Caco-2 (cell line): ENCODE measurements at places on chromosomes 13 and 19. TPM values are rescaled to one million over a fixed set of nuclear protein-coding genes. Genes with fewer than 3 reads are reported as not detected.
A peak's percentile ranks its signal among the peaks of the same experiment; 100 is the strongest.

Gene IGFL2
- 57.7 and 64.7 TPM in 2 replicates for total RNA-seq

DNA sequence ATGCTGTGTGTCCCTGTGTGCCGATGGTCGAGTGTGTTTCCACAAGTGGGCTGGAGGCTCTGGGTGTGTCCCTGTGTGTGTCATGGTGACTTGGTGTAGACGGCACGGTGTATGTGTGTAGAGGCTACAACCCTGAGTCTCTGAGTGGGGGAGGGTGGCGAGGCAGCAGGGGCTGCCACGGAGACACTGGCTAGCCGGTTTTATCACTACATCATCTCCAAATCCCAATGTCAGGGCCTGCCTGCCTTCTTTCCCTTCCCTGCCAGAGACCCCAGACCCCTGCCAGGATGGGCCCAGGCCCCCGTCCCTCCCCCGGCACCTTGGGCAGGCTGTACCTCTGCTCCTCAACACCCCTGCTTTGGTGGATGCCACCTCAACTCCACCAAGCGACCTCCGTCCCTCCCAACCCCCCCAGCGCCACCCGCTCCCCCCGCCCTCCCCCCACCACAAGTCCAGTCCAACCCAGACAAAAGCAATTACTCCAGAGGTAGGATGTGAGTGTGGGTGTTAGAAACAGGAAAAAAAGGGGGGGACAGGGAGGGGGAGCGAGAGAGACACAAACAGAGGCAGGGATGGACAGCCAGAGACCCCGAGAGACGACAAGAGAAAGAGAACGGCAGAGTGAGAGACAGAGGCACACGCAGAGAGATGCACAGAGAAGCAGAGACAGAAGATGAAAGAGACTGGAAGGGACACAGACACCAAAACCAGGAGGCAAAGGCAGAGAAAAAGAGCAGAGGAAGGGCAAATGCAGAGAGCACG, 21.6 kb upstream of the POU2F2 start:
- H3K4me1 ChIP-seq: 0 out of 2 replicates have a peak, but pooled peaks cover 3% of the 10 kb centered on the region
- DNase-seq: no peak
- no peaks in the 10 kb centered on the region; the same call in 1 of the 2 replicates for H3K27me3 ChIP-seq
- H3K27ac ChIP-seq: no peak overlapping the region
- no peak overlapping the region for H3K4me3 ChIP-seq

Gene ZNF90
- 4.8 and 7.1 TPM in 2 replicates for total RNA-seq

GRCh38 chr13:46476174-46476573, 76.8 kb upstream of the LRCH1 start:
- no peak overlapping the region for H3K4me3 ChIP-seq
- DNase-seq: no peak
- H3K27ac ChIP-seq: no peak overlapping the region
- H3K27me3 ChIP-seq: no peaks in the 10 kb centered on the region

DNA sequence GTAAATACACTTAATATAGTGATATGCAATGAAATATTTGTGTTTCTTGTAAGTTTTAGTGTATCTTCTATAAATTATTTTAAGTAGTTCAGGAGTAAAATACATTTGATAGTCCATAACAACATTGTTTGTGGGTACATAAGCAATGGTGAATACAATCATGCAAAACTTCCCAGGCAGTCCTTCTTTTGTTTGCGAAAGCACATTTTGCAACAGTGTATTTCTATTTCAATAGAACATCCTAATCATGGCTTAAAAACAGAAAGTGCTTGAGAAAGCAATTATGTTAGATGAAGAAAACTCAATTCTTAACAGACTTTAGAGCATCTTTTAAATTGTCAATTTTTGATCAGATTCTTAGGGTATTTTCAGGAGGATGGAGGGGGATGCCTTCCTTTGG, 155.6 kb downstream of the POSTN start:
- no peak overlapping the region for H3K27ac ChIP-seq
- no peak for DNase-seq
- H3K4me1 ChIP-seq: no peaks in the 10 kb centered on the region
- no peaks in the 10 kb centered on the region for H3K27me3 ChIP-seq
- no peaks in the 10 kb centered on the region for H3K36me3 ChIP-seq

DNA sequence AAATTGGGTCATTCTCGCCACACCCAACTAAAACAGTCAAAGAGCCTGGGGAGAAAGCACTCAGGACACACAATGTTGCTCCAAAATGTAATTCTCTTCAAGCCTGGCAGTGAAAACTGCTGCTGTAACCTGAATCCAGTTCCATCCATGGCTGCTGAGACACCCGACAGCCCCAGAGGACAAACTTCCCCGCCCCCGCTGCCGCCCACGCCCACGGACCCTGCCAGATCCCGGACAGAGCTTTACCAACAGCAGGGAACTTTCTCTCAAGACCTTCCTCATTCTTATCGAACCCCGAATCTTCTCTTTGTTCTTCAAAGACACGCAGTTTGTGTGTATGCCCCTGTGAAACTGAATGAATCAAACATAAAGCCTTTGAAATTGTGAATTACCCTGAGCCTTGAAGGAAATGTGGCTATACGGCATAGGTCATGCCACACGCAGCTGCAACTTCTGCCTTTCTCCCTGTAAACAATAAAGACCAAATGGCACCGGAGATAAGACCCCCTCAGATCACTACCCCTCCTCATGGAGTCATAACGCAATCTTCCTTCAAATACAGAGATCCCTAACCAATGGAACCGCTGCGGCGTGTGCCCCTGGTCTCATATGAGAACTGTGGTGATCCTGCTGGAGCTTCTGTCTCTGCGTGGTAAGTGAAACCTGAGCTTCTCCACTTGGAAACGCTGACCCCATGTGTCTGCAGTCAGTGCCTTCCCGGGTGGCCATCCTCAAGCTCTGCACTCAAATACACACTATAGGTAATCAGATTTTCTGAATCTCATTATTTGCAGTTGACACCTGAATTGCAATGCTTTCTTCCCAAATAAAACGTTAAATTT, 4.8 kb upstream of the LAMP1 start:
- peaks cover 3% of the 10 kb centered on the region; the same call in 1 of the 2 replicates for H3K4me1 ChIP-seq
- peak; percentile 64 for DNase-seq
- peak overlapping the region; percentile 41 for H3K4me3 ChIP-seq
- no peaks in the 10 kb centered on the region for H3K36me3 ChIP-seq
- no peaks in the 10 kb centered on the region for H3K27me3 ChIP-seq

DNA sequence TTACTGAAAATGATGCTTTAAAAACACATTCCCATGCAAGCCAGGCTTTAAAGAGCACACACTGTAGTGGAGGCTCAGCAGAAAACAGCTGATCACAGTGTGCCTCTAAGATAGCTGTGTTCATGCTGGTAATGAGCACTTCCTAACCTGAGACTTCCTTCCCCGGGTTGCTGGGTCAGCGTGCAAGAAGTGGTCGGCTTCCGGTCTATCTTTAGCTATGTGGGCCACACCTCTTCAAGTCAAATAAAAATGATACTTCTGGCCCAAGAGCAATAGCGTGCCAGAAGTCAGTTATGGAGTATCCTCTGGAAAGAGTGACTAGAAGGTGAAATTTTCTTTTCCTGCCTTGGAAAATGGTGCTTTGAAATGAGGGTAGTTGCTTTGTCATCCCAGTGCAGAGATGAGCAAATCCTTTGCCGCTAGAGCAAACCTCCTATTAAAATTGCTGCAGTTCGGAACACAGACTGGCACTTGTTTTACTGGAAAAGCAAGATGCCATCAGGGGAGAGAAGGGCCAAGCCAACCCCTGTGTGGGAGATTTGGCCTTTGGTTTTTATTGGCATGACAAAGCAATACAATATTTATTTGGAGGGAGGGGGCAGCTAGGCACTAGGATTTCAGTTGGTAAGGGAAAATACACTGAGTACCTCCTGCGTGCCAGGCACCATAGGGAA, 64.2 kb downstream of the ARHGAP35 start:
- DNase-seq: peak; percentile 36
- no peaks in the 10 kb centered on the region for H3K27me3 ChIP-seq
- no peak overlapping the region for H3K4me3 ChIP-seq
- peaks cover 34% of the 10 kb centered on the region for H3K4me1 ChIP-seq

DNA sequence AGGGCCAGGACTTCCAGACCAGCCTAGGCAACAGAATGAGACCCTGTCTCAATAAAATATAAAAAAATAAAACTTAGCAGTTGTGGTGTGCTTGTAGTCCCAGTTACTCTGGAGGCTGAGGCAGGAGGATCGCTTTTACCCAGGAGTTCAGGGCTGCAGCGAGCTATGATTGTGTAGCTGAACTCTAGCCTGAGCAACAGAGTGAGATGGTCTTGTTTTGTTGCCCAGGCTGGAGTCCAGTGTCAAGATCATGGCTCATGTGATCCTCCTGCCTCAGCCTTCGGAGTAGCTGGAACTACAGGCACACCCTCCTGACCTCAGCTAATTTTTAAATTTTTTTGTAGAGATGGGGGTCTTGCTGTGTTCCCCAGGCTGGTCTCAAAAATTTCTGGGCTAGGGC, 4.3 kb upstream of the JUNB start:
- H3K27me3 ChIP-seq: no peaks in the 10 kb centered on the region
- H3K4me1 ChIP-seq: peaks cover 47% of the 10 kb centered on the region
- H3K36me3 ChIP-seq: no peaks in the 10 kb centered on the region
- DNase-seq: no peak
- no peak overlapping the region for H3K4me3 ChIP-seq
- H3K27ac ChIP-seq: no peak overlapping the region

Gene SIGLEC8
- not detected in 2 replicates for total RNA-seq

Gene LPAR2
- total RNA-seq: 29.3 and 31.3 TPM in 2 replicates

DNA sequence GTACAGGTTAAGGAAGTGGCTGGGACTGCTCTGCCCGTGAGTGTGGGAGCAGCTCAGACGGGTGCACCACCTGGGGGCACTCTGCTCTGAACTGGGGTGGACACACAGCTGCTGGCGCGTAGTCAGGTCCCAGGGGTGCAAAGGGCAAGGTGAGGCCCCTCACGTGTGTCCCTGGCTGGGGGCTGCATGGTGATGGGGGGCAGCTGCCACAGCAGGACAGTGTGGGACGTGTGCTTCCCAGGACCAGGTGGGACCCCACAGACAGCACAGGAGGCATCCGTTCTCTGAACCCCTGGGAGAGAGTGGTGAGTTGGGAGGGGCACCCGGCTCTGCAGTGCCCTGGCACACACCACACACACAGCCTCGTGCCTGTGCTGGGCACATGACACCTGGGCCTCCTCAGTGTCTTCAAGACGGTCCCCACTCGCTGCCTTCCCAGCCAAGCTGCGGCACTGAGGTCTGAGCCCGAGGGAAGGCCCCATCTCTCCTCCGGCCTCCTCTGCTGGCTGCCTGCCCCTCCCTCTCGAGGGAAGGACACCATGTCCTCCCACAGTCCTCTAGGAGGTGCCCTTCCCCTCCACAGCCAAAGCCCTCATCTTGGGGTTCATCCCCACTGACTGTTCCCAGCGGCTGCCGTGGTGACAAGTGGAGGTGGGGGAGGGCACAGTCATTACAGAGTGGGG, 24.7 kb downstream of the CILP2 start:
- H3K4me3 ChIP-seq: no peak overlapping the region
- no peak for DNase-seq
- H3K36me3 ChIP-seq: no peaks in the 10 kb centered on the region
- peaks cover 4% of the 10 kb centered on the region; the same call in 1 of the 2 replicates for H3K4me1 ChIP-seq

Gene COL4A2
- 17.1 and 19.2 TPM in 2 replicates for total RNA-seq

Gene SULT2B1
- total RNA-seq: 1.00 and 1.4 TPM in 2 replicates

- no peak overlapping the region for H3K27ac ChIP-seq
- DNase-seq: no peak
- H3K4me3 ChIP-seq: no peak overlapping the region
- peaks cover 2% of the 10 kb centered on the region for H3K36me3 ChIP-seq
Observed at GRCh38 chr19:19659646-19660245, 3.7 kb downstream of the ATP13A1 start.

Gene NEK5
- total RNA-seq: 0.35 and 0.39 TPM in 2 replicates

DNA sequence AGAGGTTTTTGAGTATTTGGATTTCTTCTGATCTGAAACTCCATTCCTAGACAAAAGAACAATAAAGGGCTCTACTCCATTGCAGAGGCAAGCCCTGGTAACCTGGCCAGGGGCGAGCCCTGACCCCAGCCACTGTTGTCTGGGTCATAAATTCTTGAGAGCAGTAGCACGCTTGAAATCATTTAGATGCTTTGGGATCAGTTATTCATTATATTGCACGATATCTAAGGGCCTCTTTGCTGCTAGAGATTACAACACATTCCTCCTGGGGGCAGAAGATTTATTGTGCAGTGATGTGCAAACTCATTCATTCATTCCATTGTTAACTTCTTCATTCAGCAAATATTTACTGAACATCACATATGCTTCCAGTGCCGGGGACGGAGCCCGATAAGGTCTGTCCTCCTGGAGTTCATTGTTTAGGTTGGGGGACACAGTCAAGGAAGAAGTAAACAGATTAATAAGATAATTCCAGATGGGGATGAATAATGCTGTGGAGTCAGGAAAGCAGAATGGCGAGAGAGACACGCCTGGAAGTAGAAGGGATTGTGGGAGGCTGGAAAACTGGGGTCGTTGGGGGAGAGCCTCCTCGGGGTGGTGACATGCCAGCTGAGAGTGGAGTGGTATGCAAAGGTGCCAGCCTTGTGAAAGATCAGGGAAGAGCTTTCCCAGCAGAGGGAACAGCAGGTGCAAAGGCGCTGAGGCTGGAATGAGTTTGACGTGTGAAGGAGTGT, 34.9 kb downstream of the SIPA1L3 start:
- peaks cover 68% of the 10 kb centered on the region for H3K4me1 ChIP-seq
- H3K27me3 ChIP-seq: no peaks in the 10 kb centered on the region
- peaks cover 2% of the 10 kb centered on the region for H3K36me3 ChIP-seq
- peak overlapping the region; percentile 94 for H3K27ac ChIP-seq
- DNase-seq: peak; percentile 94
- no peak overlapping the region for H3K4me3 ChIP-seq

DNA sequence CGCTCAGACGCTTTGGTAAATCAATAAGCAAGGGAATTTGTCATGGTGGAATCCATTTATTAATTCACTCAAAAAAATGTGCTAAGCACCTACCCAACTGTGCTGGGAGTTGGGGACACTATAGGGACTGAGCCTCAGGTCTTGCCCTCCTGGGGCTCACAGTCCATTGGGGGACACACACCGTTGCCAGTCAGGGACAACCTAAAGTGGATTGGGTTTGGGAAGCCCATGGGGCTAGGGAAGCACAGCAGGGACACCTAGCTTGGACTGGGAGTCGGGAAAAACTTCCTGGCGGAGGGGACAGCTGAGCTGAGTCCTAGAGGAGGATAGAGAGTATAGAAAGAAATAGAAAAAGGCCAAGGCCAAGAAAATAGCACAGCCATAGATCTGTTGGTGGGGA, 8.5 kb downstream of the FOSB start:
- DNase-seq: peak; percentile 29
- no peaks in the 10 kb centered on the region for H3K27me3 ChIP-seq
- H3K36me3 ChIP-seq: no peaks in the 10 kb centered on the region
- H3K4me3 ChIP-seq: no peak overlapping the region
- no peak overlapping the region for H3K27ac ChIP-seq
